Frontal cortex (tissue), 4 donors: ENCODE measurements at places on chromosomes 16 and 17. TPM values are rescaled to one million over a fixed set of nuclear protein-coding genes. Genes with fewer than 3 reads are reported as not detected.

ARL17A gene
- 13.9 TPM for total RNA-seq

CACNG3 gene
- 3.3 TPM for total RNA-seq

NLRC3 gene
- 0.41 TPM for total RNA-seq

IL34 gene
- 1.6 TPM for total RNA-seq

RNF112 gene
- total RNA-seq = 26.1 TPM
